ENCODE measurements at places on chromosomes 7 and 10. TPM values are rescaled to one million over a fixed set of nuclear protein-coding genes. Genes with fewer than 3 reads are reported as not detected.

DNA sequence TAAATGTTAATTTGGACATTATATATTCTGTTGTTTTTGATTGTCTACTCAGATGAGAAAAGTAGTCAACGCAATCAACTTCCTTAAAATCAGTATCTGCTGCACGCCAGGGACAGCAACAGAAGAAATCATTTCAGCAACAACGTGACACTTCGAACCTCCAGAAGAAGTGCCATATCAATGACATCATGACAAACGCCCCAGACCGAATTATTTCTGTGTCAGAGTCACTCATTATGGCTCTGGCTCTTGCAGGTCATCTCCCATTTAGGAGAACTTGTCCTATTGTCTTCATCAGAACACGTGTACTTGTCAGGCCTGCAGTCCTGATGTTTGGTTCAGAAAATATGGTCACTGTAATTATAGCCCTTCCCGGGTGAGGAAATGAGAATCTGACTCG lies 276.3 kb downstream of the ADARB2 start:
- no peak for DNase-seq

KCNMA1 gene
- 44.0 TPM for total RNA-seq

POR gene
- total RNA-seq, result 741 TPM

ENTPD1 gene
- total RNA-seq, result 1.9 TPM

- DNase-seq, result no peak
These were observed 692.5 kb downstream of the INHBA start for GRCh38 chr7:41010418-41010817.

DNA sequence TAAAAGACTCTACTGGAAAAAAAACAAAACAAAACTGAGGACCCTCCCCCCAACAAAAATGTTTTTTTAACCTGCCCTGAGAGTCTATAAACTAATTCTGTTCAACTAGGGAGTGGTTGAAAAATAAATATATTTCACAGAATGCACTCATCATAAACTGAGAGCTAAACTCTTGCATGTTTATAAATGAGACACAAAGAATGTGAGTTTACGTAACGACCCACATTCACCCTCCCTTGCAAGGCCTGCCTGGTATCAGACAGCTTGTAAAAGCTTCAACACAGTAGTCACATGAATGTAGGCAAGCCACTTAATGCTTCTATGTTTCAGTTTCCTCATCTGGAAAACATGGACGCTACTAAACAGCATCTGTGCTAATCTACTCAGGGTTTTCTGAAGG lies 50.3 kb downstream of the JAZF1 start:
- DNase-seq, result no peak

GRCh38 chr10:18607503-18608378 lies 43.6 kb downstream of the NSUN6 start:
- no peak for DNase-seq

ANKRD7 gene
- total RNA-seq, result not detected

GRCh38 chr10:44458671-44459413 lies 73.9 kb upstream of the CXCL12 start:
- DNase-seq, result no peak

DNA sequence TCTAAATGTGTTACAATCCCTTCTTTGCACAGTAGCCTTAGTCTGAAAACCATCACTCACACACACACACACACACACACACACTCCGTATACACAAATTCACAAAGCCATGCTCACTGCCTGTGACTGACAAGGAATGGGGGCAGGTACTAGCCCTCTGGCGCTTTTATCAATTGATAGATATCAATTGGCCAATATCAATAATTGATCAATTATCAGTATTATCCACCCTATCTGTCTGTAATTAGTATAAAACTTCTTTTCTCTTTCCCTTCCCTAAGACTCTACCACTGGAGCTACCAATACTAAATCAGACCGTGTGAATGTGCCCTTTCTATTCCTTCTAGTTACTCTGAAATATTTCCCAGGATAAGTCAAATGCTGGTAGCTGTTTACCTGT lies 2.1 kb downstream of the DENND11 start:
- no peak for DNase-seq

CCNY gene
- 48.4 TPM for total RNA-seq

DNA sequence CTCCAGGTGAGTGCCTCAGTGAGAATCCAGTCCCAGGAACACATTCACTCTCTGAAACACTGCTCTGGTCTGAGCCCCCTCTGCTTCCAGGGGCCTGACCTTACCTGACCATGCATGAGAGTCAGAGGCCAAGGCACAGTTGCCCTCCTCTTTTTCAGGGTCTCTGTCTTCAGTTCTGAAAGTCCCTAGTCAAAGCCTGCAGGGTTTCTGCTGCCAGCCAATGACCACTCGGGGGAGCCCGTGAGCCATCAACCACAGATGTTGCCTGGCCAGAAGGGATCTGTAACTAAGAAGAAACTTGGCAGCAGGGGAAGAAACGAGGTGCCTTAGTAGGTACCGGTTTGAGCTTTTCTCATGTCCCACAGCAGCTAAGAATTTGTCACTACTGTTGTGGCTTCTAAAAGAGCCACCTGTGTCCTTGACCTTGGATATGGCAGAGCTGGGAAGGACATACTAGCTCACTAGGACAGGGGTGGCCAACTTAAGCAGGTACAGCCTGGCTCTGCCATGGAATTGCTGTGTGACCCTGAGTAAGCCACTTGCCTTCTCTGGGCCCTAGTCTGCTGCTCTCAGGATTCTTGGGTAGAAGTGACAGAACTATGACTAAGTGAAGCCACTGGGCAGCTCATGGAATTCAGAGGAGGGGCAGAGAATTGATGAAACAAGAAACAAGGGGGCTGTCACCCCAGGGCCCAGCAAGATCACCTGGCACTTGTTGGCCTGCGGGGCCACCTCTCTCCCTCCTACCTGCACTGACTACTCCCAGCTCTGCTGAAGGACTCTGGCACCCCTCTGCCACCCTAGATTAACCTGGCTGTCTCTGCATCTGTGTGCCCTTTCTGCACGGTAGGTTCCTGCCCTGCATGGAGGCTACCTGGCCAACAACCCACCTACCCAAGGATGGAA lies 83.8 kb upstream of the GPR26 start:
- DNase-seq, result peak; percentile 70

GRCh38 chr7:131109759-131110296 lies 217.8 kb upstream of the MKLN1 start:
- peak; percentile 73 for DNase-seq

DNA sequence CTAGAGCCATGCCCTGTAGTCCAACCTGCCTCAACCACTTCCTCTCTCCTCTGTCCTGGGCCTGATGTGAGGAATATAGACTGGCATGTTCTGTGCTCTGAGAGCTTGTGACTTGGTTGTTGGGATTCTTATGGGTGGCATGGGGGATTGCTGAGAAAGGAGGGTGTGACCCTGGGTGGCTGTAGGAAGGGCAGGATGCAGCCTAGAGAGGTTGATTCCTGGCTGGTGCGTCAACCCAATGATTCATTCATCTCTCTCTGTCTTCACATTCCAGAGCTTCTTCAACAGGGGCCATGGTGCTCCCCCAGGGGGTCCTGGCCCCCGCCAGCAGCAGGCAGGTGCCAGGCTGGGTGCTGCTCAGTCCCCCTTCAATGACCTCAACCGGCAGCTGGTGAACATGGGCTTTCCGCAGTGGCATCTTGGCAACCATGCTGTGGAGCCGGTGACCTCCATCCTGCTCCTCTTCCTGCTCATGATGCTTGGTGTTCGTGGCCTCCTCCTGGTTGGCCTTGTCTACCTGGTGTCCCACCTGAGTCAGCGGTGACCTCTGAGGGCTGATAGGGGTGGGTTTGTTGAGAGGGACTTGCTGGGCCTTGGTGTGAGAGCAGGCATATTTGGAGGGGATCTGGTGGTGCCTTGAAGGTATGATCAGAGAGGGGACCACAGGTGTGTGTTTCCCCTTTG lies 2.6 kb downstream of the FAM241B start:
- DNase-seq, result no peak

GRCh38 chr7:49791088-49791741 lies 17.8 kb downstream of the VWC2 start:
- DNase-seq, result no peak
